NCI-H1436 (cell line): ENCODE measurements at places on chromosomes 2 and 18.
A peak's percentile ranks its signal among the peaks of the same experiment; 100 is the strongest.

DNA sequence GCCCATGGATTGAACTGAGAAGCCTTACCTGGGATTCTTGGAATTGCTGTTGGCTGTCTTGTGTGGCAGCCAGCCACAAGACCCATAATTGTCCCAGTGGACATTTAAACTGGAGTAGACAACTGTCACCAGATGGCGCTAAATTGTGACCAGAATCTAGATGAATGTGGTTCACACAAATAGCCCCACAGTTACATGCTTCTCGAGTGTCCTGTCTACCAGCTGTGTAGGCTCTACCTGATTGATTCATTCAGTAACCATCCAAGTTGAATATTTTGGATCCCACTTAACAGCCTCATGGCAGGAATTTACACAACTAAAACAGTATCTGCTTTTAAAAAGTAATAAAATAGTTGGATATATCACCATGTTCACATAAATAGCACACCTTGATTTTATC lies 73.2 kb downstream of the MAP4K4 start:
- DNase-seq, result peak; percentile 7

GRCh38 chr2:8495189-8495989 lies 186.5 kb upstream of the ID2 start:
- DNase-seq, result no peak

GRCh38 chr18:79011300-79011870 lies 31.8 kb downstream of the SALL3 start:
- no peak for DNase-seq

- DNase-seq, result no peak
Measured at GRCh38 chr18:29160170-29160569, 983.2 kb upstream of the CDH2 start.

DNA sequence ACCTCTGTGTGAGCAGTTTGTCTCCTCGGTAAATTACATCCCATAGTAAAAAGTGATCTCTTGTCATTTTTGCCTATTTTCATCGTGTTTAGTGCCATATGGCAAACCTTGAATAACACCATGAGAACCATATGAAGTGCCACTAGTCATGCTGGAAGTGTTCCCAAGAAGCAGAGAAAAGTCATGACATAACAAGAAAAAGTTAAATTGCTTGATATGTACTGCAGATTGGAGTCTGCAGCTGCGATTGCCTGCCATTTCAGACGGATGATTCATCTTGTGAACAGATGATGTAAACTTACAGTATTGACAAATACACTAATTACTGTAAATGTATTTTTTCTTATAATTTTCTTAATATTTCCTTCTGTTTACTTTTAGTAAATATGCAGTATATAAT lies 846.7 kb downstream of the BCL11A start:
- no peak for DNase-seq

GRCh38 chr2:159010340-159010739 lies 41.9 kb downstream of the TANC1 start:
- no peak for DNase-seq

DNA sequence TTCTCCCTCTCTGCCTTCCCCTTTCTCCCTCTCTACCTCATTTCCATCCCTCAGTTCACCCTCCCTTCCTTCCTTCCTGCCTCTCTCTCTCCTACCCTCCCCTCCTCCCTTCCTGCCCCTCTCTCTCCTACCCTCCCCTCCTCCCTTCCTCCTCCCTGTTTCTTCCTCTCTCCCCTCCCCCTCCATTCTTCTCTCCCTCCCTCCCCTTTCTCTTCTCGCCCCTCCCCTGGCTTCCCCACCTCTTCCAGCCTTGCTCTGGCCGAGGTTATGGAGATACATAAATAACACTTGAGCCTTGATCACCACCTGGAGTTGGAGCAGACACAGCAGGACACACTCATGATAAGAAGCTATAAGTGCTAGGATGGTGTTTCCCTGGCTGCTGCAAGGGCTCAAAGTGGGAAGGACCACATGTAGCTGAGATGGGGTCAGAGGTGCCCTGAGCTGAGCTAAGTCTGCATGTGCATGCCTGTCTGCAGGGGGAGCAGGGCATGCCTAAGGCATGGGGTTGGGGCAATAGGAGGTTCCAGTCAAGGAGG lies 326.1 kb upstream of the HS6ST1 start:
- DNase-seq, result no peak

GRCh38 chr2:178804791-178805190 lies 2.4 kb downstream of the TTN start:
- DNase-seq, result no peak

DNA sequence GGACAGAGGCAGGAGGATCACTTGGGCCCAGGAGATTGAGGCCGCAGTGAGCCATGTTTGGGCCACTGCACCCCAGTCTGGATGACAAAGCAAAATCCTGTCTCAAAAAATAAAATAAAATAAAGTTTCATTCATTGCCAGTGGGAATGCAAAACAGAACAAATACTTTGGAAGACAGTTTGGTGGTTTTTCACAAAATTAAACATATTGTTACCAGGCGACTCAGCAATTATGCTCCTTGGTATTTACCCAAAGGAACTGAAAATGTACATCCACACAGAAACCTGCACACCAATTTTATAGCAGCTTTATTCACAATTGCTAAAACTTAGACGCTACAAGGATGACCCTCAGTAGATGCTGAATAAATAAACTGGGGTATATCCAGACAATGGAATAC lies 35.8 kb downstream of the FOSL2 start:
- DNase-seq, result no peak

DNA sequence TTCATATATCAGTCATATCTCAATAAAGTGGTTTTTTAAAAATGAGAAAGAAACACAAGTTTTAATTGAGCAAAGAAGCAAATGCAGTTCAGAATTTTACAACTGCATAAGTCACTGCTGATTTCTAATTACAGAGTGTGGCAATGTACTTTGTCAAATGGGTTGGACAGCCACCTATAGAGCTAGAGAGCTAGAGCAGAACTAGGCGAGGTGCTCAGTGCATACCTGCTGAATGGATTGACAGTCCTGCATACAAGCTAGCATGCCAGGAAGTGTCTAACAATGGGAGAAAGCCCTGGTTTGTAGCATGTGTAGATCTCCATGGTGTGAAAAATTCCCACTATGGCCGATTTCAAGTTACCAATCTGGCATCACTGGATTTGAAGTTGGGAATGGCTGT lies 106.3 kb upstream of the CDCA7 start:
- DNase-seq, result no peak

GRCh38 chr2:31101701-31102100 lies 36.5 kb downstream of the GALNT14 start:
- no peak for DNase-seq

GRCh38 chr2:105790461-105791149 lies 45.9 kb downstream of the NCK2 start:
- no peak for DNase-seq

DNA sequence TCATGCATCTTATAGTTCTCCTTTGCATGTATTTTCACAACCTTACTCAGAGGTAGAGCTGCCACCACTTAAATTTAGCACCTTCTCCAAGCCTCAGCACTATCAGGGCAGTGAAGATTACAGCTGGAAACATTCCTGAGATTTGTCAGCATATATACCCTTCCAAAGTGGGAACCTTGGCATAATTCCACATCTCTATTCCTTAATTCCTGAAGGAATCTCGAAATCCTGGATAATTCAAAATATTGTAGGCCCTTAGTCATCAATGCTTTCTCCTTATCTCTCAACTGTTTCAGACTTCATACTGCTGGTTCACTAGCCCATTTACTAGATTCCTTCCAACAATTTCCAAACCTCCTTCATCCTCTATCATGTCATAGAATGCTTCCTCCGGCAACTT lies 87.4 kb downstream of the ITSN2 start:
- DNase-seq, result no peak

GRCh38 chr2:67137699-67138098 lies 259.4 kb upstream of the ETAA1 start:
- DNase-seq, result peak; percentile 18

DNA sequence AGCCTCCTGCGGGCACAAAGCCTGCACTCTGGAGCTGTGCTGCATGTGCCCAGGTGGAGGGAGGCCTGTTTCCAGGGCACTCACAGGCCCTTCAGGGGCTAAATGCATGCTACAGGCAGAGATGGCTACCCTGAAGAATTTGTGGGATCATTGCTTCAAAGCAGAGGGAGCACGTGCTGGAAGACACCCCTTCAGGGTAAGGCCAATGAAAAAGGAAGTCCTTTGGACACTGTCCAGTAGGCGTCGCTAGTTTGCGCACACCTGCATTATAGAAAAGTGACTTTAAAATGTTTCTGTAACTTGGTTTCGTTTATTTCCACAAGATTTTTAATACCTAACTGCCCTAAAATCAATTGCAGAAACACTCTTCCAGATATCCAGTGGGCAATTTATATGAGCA lies 325.3 kb downstream of the ZNF516 start:
- no peak for DNase-seq

- DNase-seq, result no peak
Measured at GRCh38 chr18:21454725-21455124, 145.8 kb downstream of the ESCO1 start.

DNA sequence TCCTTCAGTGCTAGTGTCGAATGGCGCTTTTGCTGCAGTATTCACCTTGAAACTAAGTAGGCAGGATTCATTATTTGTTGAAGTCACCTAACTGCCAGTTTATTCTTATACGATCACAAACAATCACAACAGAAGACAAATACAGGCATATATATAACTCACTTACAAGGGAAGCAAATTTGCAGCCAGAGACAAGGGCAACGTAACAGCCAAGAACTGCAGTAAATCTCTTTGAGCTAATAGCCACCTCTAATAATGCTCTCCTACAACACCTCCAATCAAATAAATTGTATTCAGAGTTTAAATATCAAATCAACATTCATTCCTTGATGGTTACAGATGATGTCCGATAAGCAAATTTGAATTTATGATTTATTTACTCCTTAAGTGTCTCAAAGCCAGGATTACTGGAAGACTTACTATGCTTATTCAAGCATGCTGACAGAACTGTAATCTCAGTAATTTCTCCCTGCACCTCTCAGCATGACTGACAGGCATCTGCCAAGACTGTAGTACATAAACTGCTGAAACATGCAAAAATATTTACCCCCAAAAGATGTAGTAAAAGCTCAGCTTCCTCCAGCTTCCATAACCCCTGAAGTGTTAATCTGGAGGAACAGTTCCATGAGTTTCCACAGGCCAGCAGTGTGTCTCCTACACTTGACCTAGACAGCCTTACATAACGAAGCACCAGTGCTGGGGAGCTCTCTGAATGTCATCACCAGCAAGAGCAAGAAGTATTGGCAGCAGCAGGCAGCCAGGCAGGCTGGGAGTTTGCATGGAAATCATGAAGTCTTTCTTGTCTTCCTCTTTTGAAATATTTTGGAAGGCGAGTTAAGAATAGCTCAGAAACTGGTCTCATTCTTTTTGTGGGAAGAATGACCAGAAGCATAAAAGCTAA lies 20.9 kb upstream of the SCN1A start:
- DNase-seq, result no peak

DNA sequence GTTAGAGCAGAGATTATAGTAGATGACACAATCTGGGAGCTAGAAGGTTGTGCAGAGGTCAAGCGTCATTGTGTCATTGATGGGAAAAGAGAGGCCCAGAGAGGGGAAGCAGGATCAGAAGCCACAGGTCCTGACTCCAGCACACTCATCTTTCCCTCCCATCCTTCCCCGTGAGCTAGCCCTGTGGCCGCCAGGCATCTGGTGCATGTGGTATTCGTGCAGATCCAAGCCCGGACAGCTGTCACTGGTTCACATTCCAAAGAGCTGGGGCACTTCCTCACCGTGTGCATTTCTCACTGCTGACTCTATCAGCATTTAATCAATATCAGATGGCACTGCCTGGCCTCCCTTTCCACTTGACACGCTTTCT lies 94.1 kb upstream of the THOC1 start:
- no peak for DNase-seq
